ENCODE measurements at places on chromosomes 16 and 17.

DNA sequence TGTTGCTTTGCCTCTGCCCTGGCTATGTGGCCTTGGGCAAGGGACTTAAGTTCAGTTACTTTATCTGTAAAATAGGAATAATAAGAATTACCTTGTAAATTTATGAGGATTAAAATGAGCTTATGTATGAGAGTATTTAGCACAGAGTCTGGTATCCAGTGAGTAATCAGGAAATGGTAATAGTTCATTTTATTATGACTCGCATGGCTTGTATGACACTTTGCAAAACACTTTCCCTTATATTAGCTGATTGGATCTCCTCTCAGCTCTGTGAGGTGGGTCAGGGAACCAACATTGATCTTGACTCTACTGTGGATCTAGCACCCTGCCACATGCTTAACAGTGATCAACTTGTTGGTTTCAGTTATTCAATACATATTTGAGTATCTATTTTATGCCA, 8.3 kb upstream of the CDH3 start:
- DNase-seq, result no peak

- peak; percentile 68 for DNase-seq
These were observed 1.5 kb downstream of the MXRA7 start for GRCh38 chr17:76709077-76709950.

DNA sequence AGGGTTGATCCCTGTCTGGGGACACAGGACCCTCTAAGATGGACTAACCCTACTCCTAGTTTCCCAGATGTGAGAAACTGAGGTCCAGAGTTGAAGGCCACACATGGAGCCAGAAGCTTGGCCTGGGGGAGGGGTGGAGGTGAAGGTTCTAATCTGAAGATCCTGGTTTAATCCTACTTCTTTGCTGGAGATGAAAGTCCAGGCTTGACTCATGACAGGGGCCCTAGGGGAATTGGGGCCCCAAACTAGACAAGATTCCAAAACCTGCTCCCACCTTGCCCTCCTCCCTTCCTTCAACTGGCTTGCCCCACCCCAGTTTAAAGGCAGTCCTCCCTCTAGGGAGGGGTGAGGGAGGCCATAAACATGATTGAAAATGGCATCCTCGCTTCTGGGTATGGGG, 21.6 kb downstream of the IGF2BP1 start:
- DNase-seq, result no peak

DNA sequence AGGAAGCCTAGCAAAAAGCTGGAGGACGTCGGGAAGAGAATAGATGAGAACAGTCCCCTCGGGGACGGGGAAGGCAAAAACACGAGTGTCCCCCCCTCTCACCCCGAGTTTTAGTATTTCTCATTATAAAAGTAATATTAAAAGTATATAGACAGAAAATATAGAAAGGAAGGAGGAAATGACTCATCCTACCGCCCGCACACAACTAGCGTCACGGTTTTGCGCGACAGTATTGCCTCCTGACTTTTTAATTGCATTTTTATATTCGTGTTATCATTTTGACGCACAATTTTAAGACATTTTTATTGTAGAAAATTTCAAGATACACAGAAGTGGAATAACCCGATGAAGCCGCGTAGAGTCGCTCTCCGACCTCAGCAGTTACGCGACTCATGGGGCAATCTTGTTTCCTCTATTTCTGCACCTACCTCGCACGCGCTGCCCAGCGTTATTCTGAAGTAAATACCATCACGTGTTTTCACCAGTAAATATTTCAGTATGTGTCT, 652 bp upstream of the SLC25A19 start:
- DNase-seq, result no peak

DNA sequence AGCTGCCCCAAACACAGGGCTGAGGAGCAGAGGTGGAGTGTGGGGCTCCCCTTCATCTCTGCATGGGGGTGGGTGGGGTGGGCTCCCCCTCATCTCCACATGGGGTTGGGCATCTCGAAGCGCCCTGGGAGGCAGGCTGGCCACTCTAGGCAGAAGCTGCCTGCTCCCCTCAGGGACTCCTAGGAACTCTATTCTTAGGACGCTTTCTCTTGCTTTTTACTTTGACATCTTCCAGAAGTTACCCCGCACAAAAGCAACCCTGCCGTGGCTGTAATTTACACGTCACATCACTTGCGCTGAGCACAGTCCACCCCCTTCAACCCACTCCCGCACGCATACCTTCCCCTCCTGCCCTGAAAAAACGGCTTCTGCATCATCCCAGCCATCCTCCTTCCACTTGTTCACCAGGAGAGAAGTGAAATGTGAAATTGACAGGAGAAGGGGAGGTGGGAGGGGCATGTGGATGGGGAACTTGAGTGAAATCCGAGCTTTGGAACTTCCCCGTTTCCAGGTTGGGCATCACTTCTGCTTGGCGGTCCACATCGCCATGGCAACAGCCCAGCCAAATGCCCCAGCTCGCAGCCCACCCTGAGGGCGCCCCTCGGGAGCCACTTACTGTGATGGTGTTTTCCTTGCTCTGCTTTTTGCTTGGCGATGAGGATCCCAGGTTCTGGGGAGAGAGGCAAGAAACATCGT, 53.7 kb upstream of the RCVRN start:
- no peak for DNase-seq

GRCh38 chr17:2351269-2351668, 14.0 kb downstream of the SGSM2 start:
- DNase-seq, result no peak

GRCh38 chr17:50115756-50116155, 14.2 kb downstream of the SAMD14 start:
- no peak for DNase-seq

DNA sequence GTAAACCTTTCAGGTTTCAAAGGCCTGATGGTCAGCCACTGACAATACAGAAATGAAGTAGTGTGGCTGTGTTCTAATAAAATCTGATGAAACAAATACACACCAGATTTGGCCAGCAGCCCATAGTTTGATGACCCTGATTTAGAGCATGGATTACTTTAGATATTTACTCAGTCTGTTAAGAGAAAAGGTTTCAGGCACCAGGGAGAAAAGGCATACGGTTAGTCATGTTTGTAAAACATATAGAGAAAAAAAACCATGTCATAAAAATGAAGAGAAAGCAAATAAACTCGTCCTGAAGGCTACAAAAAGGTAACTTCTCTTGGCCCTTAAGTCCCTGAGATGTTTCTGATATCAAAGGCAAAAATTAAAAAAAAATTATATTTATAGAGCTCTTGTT, 112.1 kb downstream of the ADAMTS18 start:
- DNase-seq, result no peak

DNA sequence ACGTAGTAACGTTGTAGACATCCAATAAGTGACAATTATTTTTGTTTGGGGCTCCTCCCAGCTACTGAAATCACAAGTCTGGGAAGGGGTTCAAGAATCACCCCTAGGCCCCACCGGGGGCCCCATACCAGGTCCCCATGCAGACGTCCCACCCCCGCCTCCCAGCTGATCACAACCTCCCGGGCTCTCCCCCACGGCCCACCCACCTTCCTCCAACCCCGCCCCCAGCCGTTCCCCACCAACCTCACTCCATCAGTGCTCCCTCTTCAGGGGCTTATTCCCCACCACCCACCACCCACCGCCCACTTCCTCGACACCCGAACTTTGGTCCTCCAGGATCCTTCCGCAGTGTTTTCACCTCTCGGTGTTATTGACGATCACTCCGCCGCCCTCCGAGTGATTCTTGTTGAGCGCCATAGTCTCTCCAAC, 240 bp downstream of the WBP2 start:
- DNase-seq, result no peak

DNA sequence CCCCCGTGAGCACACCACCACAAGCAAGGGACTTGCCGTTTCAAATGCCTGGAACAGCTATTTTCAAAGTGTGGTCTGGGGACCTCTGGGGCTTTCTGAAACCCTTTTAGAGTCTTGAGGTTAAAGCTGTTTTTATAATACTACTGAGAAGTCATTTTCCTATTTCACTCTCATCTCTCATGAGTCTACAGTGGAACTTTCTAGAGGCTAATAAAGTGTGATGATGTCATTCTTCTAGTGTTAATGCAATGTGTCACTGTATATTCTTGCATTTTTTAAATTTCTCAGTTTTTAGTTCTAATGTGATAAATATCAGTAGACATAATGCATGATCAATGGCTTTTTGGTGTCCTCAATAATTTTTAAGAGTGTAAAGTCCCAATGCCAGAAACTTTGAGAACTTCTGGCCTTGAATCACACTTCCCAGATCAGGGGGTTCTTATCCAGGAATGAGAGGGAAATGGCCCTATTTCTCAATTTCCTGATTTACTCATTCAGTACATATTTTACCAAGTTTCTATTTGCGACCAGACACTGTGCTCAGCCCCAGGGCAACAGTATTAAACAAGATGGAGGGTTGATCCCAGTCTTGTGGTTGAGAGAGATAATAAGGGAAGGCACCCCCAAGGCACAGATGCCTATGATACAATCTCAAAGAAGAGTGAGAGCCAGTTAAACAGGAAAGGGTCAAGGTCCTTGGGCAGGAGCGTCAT, 444.0 kb downstream of the HS3ST3B1 start:
- no peak for DNase-seq

- no peak for DNase-seq
These were observed 14.2 kb downstream of the RNF112 start for GRCh38 chr17:19424934-19425868.

GRCh38 chr16:87233928-87234327, 83.3 kb downstream of the C16orf95 start:
- DNase-seq, result no peak

DNA sequence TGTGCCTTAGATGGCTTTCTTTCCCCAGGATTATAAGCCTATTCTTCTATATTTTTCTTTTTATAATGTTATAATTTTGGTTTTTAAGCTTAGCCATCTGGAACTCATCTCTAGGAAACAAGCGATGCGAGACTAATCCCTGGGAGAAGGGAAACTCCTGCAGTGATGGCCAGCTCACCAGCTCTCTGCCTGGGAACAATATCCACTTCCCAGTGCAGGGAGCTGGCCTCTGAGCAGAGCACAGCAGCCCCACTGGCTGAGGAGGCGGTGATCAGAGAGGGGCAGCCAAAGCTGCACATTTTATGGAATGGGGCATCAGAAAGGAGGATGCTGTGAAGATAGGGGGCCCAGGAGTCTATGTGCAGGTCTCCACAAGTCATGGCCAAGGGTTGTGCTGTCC, 183.3 kb downstream of the LGALS9B start:
- no peak for DNase-seq

- no peak for DNase-seq
These were observed 41.3 kb upstream of the BCAR1 start for GRCh38 chr16:75292691-75293090.

DNA sequence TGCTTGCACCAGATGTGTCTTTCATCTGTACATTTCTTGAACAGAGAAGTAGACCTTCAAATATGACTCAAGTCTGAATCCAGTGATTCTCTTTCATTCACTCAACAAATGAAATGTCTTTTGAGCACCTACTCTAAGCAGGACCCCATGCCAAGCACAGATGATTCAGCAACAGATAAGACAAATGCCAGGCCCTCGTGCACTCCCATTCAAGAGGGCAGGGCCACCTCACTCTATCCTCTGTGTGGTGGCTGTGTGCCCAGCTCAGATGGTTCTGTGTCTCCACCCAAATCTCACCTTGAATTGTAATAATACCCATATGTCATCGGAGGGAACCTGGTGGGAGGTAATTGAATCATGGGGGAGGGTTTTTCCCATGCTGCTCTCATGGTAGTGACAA, 74.1 kb upstream of the NKD1 start:
- DNase-seq, result no peak

- DNase-seq, result no peak
These were observed 1.8 kb downstream of the RNF43 start for GRCh38 chr17:58415371-58416055.

DNA sequence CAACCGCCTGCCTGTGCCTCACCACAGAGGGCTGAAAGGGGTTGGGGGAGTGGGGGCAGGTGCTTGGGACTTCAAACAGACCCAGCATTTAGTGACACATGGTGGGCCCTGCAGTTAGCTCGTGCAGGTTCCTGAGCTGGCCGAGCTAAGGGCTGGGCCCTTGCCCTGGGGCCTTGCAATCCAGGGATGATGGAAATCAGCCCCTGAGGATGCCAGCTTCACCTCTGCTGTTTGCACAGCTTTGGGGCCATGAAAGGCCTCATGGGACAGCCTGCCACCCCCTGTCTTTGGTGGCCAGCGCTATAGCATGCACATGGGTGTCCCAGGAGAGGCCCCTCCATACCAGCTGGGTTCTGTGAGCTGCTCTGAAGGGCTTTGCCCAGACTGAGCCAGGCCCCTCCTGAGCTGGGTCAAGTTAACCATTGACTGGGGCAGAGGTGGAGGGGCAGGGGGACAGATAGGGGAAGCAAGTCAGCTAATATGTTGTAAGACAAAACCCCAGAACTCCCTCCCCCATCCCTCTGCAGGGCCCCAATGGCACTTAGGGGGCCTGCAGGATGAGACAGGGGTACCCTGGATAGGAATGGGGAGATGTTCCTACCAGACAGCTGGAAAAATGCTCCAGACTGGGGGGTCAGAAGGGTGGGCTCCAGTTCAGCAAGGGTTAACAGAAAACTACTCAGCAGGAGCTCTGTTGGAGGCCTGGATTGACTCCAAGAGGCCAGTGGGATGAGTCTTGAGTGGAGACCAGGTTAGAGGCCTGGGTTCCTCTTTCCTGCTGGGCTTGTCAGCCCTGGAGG, 692 bp downstream of the PRR15L start:
- DNase-seq, result no peak

DNA sequence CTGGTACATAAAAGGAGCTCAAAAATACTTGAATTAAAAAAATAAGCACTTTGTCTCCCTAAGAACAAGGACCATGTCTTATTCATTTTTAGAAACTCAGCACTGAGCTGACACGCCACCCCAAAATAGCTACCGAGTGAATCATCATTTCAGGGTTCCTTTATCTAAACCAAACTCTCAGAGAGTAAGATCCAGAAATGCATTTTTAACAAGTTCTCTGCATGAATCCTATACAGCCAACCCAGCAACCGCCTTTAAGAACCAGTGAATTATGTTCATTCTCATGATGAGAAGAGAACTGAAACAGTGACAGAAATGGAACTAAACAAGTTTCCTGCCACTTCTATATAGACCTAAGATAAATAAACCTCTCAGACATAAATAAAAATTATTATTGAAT, 8.7 kb downstream of the C16orf87 start:
- DNase-seq, result no peak

- peak; percentile 46 for DNase-seq
These were observed 164.5 kb downstream of the PRKCA start for GRCh38 chr17:66466840-66467367.

GRCh38 chr17:66073384-66073783, 118.5 kb downstream of the CEP112 start:
- DNase-seq, result no peak

GRCh38 chr16:66135838-66136237, 230.7 kb upstream of the CDH5 start:
- no peak for DNase-seq

- no peak for DNase-seq
These were observed 42.2 kb upstream of the TNRC6C start for GRCh38 chr17:77916264-77916663.

GRCh38 chr16:66623755-66624154, 19.3 kb downstream of the CMTM3 start:
- no peak for DNase-seq
